ENCODE measurements at places on chromosomes 6 and 20.

GRCh38 chr6:27873021-27873940 is 38.9 kb downstream of the OR2B2 start:
- DNase-seq: peak; percentile 85

DNA sequence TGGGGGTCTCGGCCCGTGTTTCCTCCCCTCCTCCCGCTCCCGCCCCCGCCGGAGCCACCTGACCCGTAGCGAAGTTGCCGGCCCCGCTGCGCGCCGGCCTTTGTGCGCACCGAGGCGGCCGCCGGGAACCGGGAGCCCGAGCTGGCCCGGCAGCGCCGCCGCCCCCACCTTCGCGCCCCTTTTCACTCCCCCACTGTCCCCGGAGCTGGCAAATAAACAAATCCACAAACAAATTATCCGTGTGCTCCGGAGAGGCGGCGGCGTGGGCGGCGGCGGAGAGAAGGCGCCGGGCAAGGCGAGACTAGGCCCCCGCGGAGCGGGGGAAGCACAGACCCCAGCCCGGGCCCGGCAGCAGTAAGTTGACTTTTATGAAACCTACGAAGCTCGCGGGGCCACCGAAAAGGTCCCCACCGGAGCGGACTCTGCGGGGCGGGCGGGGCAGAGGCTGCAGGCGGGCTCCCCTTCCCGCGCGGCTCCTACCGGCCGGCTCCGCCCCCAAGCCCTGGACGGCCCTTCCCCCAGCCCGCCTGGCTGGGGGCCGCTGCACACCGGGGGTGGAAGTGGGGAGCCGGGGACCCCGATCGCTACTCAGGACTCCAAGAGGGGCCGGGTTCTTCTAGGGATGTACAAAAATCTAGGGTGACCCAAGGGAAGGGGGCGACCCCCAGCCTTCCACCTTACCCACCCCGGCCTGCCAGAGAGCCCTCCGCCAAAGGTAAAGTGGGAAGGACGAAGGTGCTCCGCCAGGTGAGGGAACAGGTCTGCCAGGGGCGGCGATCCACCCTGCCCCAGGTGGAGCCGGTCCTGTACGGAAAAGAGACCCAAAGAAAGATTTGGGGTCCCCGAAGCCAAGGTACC is 40.7 kb downstream of the YTHDF1 start:
- DNase-seq: no peak

DNA sequence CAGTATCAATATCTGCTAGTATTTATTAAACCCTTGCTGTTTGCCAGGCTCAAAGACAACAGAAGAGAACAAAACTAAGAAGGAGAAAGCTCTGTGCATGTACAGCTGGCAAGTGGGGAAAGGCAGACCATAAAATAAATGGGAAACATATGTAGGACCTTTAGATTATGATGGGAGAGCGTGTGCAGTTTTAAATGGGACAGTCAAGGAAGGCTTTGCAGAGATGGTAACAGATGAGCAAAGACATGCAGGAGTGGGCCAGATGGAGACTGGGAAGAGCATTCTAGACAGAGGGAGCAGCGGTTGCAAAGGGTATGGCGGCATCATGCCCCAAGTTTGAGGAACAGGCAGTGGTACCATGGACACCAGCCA is 260.0 kb downstream of the NRN1 start:
- no peak for DNase-seq

DNA sequence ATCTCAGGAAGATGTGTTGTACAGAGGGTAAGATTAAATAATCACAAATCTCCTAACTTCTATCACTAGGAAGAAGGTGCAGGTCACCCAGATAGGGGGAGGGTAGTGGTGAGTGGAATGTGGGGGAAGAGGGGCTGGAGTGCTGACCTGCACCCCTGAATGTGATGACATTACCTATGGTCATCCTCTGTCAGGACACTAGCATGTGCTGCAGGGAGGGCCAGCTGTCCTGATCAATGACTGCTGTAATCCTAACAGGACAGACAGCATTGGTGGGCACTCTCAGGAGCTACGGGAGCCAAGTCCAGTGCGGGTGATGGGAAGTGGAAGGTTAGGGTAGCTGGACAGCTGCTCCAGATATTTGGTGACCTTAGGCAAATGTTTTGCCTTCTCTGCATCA is 45.2 kb upstream of the CST5 start:
- DNase-seq: no peak

- no peak for DNase-seq
Observed at GRCh38 chr6:76861403-76861802, 601.9 kb downstream of the HTR1B start.

GRCh38 chr6:16414205-16414604 is 175.8 kb downstream of the GMPR start:
- DNase-seq: no peak

- peak; percentile 68 for DNase-seq
Observed at GRCh38 chr6:21263531-21264287, 329.8 kb upstream of the SOX4 start.

DNA sequence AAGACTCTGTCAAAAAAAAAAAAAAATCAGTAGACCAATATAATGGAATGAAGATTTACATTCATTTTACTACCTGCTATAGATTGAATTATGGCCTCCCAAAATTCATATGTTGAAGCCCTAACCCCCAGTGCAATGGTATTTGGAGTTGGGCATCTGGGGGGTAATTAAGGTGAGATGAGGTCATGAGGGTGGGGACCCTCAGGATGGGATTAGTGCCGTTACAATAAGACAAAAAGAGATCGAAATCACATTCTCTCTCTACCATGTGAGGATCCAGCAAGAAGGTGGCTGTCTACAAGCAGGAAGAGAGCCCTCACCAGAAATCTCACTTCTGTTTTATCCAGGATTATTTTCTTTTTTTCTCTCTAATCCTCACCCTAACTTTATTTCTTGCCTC is 100.6 kb upstream of the LOC128125822 start:
- no peak for DNase-seq

GRCh38 chr6:14075095-14075503 is 42.5 kb upstream of the CD83 start:
- peak; percentile 55 for DNase-seq

DNA sequence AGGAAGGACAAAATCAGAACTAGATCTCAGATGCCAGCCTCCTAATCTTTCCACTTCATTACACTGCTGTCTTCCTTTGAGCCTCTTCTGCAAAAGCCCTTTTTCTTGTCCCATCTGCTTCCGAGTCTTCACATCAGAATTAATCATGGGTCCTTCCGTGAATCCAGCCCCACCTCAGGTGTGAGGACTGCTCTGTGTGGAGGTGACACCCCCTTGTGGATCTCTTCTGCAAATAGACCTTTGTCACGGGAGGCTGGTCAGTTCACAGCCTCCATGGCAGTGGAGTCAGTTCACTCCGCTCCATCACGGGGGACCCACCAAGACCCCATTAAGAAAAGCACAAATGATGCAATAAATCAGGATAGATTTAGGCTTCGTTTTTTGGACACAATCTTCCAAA is 171.1 kb downstream of the ADAT2 start:
- no peak for DNase-seq

DNA sequence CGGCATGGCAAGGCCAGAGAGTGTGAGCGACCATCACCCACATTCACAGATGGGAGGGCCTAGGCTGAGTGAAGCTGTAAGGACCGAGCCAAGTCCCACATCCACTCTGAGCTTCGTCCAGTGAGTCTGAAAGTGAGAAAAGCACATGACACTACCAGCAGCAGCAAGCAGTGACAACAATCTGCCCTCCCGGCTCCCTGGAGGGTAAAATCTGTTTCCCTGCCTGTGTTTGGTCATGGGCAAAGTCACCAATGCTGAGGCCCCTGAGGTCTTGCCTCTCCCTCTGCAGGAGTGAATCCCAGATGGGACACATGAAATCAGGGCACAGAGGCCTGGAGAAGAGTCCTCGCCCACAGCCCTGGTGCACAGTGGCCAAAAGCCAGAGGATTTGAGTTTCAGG is 6.4 kb upstream of the CST7 start:
- no peak for DNase-seq

- DNase-seq: no peak
Observed at GRCh38 chr20:62301111-62301668, 1.6 kb upstream of the ADRM1 start.

DNA sequence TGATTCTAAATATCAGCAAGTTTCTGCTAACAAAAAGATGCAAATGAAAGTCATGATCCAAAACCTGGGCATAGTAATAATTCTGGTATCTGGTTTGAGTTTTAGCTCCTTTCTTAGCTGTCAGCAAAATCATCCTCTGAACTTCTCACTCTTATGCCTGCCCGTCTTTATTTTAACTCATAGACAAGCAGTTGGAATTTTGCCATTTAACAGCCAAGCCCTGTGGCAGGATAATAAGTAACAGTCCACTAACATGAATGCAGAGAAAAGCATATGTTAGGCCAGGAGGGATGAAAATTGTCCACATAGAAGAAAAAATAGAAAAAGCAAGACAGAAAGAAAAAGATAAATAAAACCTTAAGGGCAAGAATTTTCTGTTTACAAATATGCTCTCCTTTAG is 170.0 kb upstream of the LAMA2 start:
- no peak for DNase-seq

DNA sequence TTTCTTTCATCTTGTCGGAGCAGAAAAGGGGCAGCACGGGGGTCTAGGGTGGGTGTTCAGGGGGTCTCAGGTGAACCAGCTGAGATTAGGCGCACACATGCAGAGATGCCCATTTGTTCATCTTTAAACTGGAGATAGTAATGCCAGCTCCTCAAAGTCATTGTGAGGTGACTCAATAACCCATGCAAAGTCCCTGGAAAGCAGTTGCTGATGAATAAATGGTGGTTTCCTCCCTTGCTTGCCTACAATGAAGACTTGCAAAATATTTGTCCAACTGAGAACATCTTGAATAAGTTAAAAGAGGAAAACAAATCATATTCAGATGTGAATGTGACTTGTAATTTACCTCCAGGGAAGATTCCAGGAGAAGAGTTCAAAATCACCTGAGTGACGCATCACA is 206.9 kb downstream of the LY86 start:
- DNase-seq: no peak

- DNase-seq: no peak
Observed at GRCh38 chr6:30857549-30857948, 26.8 kb upstream of the DDR1 start.

GRCh38 chr6:2777249-2777648 is 12.1 kb downstream of the WRNIP1 start:
- DNase-seq: no peak

- DNase-seq: peak; percentile 55
Observed at GRCh38 chr20:47205577-47206123, 150.8 kb downstream of the ZMYND8 start.

DNA sequence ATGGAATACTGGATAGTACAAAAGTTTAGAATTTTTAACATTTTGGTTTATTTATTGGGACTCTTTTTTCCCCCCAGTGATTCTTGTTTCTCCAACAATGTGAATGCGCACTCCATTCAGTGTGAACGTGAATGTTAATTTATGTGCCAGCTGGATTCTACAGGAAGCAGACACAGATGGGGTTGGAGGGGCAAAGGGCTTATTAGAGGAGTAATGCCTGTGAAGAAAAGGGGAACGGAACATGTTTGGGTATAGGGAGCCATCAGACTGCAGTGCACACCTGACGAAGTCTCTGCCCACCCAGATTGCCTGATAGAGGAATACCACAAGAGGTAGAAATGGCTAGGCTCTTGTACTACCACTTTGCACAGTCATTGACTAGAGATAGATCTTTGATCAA is 48.2 kb downstream of the PTPRA start:
- DNase-seq: no peak

DNA sequence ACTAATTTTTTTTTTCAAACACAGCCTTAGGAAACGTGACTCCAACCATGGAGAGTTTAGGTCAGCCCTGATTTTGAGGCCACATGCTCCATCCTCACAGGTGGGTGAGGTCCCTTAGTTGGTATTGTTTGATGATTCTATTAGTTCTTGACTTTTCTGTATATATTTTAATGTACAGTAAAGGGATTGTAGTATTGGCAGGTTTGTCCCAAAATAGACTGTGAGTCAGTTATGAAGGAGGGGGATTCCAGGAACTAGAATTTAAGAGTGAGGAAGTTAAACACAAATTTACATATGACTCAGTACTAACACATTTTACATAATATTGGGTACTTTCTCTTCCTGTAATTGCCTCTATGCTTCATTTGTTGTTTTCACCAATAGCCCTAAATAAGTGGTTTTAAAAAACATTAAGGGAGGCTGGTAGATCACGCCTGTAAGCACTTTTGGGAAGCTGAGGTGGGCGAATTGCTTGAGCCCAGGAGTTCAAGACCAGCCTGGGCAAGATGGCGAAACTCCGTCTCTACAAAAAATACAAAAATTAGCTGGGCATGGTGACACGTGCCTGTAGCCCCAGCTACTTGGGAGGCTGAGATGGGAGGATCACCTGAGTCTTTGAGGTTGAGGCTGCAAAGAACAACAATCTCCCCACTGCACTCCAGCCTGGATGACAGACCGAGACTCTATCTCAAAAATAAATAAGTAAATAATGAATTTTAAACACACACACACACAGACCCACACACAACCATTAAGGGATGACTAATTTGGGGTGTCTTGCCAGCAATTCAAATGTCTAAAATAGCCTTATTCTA is 81.8 kb downstream of the SGK1 start:
- DNase-seq: peak; percentile 70

DNA sequence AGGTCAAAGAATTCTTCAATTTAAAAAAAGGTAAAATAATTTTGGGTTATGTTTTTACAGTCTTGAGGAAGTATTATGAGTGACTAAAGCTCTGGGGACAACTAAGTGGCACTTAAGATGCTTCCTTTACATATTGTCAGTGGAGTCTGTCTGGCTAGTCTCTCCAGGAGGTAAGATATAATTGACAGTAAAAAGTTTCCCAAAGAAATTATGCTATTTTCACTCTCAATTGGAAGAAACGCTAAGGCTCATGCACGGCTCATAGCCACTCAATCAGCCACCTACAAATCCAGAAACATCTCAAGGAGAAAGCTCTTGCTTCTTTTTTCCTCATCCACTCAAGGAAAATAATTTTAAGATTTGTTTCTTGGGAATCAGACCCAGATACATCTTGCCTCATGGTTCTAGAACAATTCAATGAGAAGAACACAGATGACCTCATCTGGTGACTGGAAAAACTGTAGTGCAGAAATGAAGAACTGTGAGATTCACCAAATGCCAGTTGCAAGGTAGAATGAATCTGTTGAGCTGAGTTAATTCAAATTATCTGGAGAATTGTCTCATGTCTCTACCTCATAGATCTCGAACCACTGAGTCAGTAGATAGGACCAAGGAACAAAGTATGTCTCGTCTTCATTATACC is 252.9 kb downstream of the TPBG start:
- DNase-seq: no peak

GRCh38 chr20:23349338-23350195 is 1.0 kb upstream of the NXT1 start:
- DNase-seq: no peak

- no peak for DNase-seq
Observed at GRCh38 chr20:22403022-22403631, 181.2 kb downstream of the FOXA2 start.

GRCh38 chr6:33170176-33171015 is 21.9 kb downstream of the COL11A2 start:
- DNase-seq: no peak
